Pancreas (tissue), 10 donors: ENCODE measurements at places on chromosomes 16 and 17. TPM values are rescaled to one million over a fixed set of nuclear protein-coding genes. Genes with fewer than 3 reads are reported as not detected.

The SMPD3 gene
- total RNA-seq = 1.3 TPM

The MYH4 gene
- total RNA-seq = not detected

The PDF gene
- total RNA-seq = 7.3 TPM

The ZP2 gene
- total RNA-seq = not detected

The C16orf92 gene
- total RNA-seq = not detected

DNA sequence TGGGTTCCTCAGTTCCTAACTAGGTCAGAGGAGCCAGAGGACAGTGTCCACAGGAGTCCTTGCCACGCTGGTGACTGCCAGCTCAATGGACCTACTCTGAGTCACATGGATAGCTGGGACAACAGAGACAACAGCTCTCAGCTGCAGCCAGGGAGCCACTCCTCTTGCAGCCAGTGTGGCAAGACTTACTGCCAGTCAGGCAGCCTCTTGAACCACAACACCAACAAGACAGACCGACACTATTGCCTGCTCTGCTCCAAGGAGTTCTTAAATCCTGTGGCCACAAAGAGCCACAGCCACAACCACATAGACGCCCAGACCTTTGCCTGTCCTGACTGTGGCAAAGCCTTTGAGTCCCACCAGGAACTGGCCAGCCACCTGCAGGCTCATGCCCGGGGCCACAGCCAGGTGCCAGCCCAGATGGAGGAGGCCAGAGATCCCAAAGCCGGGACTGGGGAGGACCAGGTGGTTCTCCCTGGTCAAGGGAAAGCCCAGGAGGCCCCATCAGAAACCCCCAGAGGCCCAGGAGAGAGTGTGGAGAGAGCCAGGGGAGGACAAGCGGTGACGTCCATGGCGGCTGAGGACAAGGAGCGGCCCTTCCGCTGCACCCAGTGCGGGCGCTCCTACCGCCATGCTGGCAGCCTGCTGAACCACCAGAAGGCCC lies 6.7 kb downstream of the ZNF646 start:
- DNase-seq = no peak

- no peak for DNase-seq
Measured at GRCh38 chr16:4261557-4262172, 11.2 kb downstream of the TFAP4 start.

DNA sequence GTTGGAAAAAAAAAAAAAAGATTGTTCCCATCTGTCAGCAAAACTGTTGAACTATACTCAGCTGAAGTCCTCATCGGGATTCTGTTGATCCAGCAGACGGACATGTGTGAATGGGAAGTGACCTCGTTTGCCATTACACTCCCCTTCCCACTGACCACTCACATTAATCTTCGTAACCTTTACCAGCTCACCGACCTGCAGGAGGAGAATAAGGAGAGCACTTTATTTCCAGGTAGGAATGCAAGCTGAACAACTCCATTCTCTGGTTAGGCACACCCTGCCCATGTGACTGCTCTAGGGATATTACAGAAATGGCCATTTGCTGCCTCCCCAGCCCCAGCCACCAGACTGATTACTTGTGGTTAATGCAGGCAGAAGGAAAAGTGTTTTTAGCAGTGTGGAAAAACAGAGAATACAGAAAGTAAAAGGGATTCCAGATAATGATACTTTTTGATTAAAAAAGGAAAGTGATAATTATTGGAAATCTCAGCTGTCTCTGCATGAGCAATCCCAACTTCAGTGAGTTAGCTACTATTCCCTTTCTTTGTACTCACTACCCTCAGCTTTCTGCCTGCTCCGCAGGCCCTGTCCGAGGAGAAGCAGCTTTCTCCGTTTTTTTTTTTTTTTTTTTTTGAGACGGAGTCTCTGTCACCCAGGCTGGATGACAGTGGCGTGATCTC lies 23.6 kb upstream of the YWHAE start:
- DNase-seq = no peak
